ENCODE measurements at places on chromosomes 3 and 15.

DNA sequence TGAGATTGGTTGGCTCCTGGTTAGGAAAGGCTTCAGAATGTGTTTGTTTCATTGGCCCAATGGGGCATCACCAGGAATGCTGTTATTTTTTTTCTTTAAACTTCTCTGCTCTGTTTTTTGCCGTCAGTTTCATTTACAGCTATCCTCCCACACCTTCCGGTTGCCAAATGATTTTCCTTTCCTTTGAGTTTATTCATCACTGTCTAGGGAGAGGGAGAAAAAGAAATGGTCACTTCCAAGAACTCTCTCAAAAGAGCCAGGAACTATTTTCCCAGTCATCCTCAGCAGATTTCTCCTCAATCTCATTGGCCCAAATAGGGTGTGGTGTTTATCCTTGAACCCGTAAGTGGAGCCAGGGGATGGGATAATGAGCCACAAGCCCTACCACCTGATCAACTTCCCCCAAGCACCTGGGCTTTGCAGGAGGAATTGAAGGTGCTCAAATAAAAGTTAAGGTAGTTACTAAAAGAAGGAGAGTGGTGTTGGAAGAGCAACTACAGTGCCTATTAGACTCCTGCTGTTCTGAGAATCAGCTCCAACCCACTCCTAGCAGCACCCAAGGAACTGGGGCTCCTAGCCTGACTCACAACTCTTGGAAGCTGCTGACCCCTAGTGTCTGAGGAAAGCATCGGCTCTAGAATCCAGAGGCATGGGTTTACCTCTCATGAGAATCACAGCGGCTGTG lies 183.8 kb upstream of the IL12A start:
- DNase-seq = peak; percentile 46

GRCh38 chr3:26090589-26090988 lies 300.7 kb downstream of the OXSM start:
- no peak for DNase-seq

DNA sequence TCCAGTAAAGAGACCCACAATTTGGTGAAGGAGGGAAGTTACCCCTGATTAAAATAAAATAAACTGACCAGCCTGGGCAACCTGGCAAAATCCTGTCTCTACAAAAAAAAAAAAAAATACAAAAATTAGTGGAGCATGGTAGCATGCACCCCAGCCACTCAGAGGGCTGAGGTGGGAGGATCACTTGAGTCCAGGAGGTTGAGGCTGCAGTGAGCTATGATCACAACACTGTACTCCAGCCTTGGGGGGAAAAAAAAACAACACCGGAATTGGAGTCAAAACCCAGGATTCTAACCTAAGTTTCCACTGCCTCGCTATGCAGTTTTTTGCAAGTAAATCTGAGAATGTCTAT lies 22.5 kb downstream of the DCAF1 start:
- DNase-seq = no peak

GRCh38 chr15:31024330-31024729 lies 32.9 kb upstream of the MTMR10 start:
- no peak for DNase-seq

- no peak for DNase-seq
These were observed 279.0 kb downstream of the LPP start for GRCh38 chr3:188432802-188433520.

GRCh38 chr3:9439331-9439730 lies 41.9 kb downstream of the SETD5 start:
- no peak for DNase-seq

Data from NCI-H2171 (cell line).